ENCODE measurements at places on chromosomes 13 and 19.

GRCh38 chr19:6387372-6387771, 5.6 kb downstream of the GTF2F1 start:
- no peak for DNase-seq

- DNase-seq, result no peak
These were observed 48.8 kb downstream of the CD320 start for GRCh38 chr19:8259142-8259921.

GRCh38 chr19:5967994-5968430, 9.9 kb downstream of the RANBP3 start:
- peak; percentile 86 for DNase-seq

DNA sequence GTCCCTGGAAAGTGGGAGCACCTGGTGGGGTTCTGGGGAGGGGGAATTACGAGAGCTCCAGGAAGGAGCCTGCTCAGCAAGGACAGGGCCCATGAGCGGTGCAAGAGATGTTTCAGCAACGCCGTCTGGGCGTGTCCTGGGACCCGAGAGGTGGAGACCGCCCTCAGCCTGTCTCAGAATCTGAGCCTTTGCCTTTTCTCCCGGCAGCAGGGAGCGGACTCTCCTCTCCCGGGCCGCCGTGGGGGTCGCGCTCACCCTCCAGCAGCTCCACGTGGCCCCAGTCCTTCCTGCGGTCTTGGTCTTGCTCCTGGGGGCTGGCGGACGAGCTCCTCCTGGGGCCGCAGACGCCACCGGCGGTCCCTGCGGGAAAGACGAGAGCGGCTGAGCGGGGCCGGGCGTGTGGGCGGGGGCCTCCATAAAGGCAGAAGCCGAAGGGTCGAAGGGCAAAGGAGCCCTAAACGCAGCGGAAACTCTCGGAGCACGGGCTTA, 714 bp downstream of the POLRMT start:
- peak; percentile 79 for DNase-seq

DNA sequence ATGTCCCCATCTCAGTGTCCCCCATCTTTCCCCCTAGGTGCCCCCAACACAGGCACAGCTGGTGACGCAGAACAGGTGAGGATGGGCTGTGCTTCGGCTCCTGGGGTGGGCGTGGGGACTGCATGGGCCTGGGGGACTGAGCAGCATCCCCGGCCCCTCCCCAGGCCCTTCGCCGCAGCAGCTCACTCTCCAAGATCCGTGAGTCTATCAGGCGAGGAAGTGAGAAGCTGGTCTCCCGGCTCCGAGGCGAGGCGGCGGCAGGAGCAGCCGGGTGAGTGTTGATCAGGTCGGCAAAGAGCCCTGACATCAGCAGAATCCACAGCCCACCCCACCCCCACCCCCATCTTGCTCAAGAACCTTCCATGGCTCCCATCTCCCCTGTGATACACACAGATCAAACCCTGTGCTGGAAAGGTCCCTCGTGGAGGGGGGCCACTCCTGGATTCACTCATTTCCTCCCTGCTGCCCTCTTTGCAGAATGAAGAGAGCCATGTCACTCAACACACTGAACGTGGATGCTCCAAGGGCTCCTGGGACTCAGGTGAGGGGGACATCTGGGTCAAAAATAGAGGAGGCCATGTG, 10.0 kb downstream of the KLC3 start:
- DNase-seq, result no peak

- no peak for DNase-seq
These were observed 78.7 kb downstream of the GNG7 start for GRCh38 chr19:2623798-2624197.

DNA sequence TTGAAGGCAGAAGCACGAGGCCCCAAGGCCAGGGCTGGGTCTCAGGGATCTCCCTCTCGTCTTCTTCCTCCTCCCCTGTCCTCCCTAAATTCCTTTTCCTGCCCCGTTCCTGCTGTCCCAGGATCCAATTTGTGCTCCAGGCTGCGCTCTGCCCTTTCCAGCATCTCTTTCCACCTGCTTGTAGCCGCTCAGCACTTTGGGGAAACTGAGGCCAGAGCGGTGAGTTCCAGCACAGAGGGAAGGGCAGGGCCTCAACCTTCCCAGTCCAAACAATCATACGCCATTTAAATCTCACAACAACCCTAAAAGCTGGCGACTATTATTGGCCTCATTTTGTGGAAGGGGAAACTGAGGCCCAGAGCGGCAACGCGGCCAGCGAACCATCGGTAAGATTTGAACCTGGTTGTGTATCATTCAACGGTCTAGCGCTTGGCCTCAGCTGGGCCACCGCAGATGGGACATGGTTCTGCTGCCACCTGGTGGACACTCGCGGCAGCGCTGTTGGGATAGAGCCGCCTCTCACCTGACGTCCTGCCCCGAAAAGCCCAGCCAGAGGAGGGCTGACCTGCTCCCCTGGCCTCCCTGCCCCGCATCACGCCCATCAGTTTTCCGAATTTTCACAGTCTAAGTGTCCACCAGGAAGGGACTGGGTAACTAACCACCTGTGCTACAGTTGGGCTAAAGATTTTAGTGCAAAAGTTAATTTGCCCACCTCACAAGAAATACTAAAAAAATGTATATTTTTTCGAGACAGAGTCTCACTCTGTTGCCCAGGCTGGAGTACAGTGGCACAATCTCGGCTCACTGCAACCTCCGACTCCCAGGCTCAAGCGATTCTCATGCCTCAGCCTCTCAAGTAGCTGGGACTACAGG, 4.2 kb upstream of the RPL18A start:
- DNase-seq, result peak; percentile 90

DNA sequence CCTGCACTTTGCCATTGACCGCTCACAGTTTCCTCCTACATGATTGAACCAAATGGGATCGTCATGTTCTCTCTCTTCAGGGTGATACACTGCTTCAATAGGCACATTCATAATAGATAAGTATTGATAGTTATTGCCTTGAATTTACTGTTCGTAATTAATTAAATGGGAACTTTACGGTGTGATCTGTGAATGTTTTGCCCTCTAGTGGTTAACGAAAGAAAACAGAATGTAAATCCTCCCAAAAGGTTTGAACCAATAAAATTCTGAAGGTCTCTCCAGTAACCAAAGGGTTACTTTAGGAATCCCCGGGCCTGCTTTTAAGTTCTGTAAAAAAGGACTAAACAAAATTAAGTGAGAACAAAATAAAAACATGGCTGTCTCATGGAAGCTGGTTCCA, 389.3 kb downstream of the DACH1 start:
- no peak for DNase-seq

GRCh38 chr13:113223070-113223469, 13.7 kb downstream of the CUL4A start:
- DNase-seq, result no peak

GRCh38 chr13:34730961-34731360, 211.1 kb upstream of the NBEA start:
- DNase-seq, result no peak

GRCh38 chr19:52444506-52444905, 8.8 kb upstream of the ZNF578 start:
- no peak for DNase-seq

DNA sequence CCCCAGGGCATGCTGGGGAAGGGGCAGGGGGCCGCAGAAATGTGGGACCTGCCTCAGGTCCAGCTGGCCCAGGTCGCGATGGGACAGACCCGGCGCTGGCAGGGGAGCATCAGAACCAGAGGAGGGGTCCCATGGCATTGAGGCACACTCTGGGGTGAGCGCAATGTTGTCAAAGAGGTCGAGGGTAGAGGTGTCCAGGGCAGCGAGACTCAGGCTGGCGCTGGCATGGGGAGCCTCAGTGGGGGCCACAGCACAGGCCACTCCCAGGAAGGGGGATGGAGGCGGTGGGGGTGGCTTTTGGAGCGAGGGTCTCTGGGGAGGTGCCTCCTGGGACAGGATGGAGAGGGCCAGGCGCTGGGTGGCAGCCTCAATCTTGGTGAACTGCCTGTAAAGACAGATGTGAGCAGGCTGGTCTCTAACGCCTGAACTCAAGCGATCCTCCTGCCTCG, 944 bp downstream of the C19orf85 start:
- no peak for DNase-seq

DNA sequence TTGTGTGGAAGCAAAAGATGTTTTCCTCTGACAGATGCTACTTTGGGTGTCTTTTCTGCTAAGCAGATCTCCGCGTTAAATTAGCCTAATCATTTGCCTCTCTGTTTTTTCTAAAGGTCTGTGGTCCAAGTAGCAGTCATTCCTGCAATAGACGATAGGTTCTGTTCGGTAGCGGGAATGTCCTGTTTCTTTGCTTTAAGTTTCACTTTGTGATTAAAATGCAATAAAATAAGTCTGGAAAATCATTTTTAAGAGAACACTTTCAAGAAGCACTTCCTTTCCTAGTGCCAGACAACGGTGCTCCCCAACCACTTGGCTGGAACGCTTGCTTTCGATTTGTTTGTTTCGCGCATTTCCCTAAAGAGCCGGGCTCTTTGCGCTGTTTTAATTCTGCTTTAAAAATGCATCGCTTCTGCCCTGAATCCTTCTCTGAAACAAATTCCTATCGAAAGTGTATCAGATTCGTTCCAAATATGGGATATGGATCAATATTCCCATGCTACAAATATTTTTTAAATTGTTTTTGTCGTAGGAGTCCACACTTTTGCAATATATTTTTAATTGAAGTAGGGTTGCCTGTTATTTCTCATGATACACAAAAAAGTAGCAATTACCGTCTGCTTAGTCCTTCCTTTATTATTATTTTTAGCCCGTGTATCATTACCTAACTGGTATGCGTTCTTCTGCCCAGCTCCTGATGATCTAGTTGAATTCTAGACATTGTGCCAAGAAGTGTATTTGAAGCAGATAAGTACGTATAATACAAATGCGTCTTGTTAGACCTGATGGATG, 14.2 kb downstream of the ZIC2 start:
- no peak for DNase-seq

DNA sequence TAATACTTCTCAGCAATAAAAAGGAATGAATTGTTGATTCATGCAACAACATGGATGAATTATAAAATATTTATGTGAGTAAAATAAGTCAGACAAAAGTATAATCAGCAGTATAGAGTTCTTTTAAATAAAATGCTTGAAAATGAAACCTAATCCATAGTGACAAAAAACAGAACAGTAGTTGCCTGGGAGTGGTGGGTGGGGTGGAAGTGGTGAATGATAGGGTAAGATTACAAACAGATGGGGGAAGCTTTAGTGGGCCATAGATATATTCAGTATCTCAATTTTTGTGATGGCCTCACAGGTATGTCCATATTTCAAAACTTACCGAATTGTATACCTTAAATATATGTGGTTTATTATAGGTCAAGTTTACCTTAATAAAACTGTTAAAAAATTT, 124.9 kb upstream of the UBL3 start:
- no peak for DNase-seq

GRCh38 chr13:30743319-30744055, 8.1 kb downstream of the ALOX5AP start:
- peak; percentile 91 for DNase-seq

- DNase-seq, result no peak
These were observed 51.2 kb downstream of the ANKRD10 start for GRCh38 chr13:110863685-110864084.

DNA sequence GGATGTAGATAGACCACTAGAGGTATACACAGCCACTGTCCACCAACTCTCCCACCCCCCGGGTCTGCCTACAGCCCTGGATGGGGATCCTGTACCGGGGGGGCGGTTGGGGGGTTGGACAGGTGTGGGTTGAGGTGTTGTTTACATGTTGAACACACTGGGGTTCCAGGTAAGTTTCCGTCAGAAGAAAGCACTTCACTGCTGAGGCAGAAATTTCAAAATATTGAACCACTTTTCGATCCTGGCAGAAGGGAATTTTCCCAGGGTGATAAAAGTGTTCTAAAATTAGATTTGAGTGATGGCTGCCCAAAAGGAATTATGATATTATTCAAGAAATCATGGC, 6.6 kb upstream of the CEACAM16 start:
- no peak for DNase-seq

GRCh38 chr19:18878058-18878797, 17.7 kb downstream of the CERS1 start:
- no peak for DNase-seq

- peak; percentile 32 for DNase-seq
These were observed 1.1 kb upstream of the ERF start for GRCh38 chr19:42255766-42256745.

DNA sequence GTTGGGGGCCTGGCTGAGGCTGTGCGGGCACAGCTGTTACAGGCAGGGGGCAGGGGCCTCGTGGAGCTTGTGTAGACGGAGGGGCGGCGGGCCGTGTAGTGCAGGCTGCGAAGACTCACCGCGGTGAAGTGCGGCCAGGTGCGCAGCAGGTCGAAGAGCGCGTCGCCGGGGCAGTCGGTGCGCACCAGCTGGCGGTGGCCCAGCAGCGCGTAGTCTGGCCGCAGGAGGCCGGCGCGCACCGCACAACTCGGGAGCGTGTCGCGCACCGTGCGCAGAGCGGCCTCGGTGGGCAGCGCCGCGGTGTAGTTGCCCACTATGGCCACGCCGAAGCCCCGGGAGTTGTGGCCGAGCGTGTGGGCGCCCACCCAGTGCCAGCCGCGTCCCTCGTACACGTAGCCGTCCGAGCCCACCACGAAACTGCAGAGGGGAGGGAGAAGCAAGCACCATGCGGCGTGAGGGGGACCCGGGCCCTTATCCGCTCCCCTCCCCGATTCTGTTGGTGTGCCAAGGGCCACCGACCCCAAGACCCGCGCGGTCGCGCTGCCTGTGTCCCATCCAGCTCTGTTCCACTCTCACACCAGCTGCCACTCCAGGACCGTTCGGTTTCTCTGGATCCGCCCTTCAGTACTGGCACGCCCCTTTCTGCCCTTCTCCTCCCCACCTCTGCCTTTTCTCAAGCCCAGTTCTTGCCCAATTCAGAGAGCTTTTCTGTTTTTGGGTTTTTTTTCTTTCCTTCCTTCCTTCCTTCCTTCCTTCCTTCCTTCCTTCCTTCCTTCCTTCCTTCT, 5.4 kb upstream of the RASAL3 start:
- DNase-seq, result peak; percentile 46

Data from GM03348 (cell line).